ENCODE measurements at places on chromosomes 11 and 22.
A peak's percentile ranks its signal among the peaks of the same experiment; 100 is the strongest.

- DNase-seq = no peak
These were observed 72.6 kb downstream of the NAV2 start for GRCh38 chr11:19785265-19785664.

- peak; percentile 43 for DNase-seq
These were observed 113.6 kb downstream of the MICAL3 start for GRCh38 chr22:17910561-17911311.

DNA sequence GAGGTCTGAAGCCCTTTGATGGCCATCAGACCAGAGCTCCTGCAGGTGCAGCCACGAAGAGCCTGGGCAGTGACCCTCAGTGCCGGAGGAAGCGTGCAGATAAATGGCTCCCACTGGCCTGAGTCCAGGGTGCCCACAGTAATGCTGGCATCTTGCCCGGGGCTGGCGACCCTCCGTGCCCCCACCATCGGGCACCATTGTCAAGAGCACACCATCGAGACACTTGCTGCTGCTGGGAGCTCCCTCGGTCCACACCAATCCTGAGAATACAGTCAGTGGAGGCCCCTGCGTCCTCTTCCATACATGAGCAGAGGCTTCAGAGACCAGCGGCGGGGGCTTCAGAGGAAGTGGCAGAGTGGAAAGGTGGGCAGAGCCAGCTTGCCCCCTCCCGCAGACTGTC lies 1448.3 kb downstream of the BRD1 start:
- no peak for DNase-seq

DNA sequence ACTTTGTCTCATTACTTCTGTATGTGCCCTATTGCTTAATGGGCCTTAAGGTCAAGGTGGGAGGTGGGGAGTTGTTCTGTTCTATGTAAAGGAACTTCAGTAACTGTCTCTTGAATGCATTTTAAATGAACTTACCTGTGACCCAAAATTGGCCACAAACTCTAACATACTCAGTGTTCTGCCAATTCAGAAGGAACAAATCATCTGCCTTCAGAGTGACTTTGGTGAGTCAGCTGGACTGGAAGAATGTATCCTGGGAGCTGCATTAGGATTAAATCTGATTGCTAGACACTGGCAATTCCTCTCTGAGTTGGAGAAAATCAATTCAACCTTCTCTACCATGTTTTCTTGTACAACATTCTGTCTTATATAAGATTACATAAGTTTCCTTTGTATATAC lies 1104.8 kb downstream of the DLG2 start:
- no peak for DNase-seq

DNA sequence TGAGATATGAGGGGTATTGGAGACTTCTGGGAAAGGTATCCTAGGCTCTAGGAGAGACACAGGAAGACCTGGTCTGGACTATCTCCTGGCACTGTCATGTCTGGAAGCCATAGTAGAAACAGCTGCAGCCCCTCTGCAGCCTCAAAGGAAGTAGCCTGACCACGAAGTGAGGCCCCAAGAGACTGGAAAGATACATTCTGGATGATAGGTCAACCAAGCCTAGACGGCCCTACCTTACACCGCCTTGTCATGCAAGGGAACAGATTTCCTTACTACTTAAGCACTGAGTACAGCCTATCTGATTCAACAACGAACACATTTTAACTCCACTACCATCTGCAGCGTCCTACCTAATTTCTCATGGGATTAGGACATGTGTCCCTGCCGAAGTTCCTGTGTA lies 31.1 kb downstream of the UQCR10 start:
- peak; percentile 56 for DNase-seq

Data from GM13976 (cell line).